COR-L47 (cell line): ENCODE measurements at places on chromosomes 1 and 21.

DNA sequence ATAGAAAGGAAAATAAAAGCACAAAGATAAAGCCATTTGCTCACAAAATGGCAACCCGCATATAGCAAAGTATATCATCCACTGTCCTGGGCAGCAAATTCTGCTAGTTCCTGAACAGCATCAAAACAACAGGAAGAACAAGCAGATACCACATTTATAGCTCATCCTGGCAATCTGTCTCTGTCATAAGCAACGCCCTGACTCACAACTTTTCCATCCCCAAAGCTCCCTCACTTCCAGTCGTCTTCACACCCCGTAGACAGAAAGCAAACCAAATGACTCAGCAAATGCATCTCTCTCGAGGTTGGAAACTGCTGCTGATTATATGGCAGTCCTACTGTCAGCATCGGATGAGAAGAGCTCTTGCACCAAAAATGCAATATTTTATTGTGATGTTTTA, 65.8 kb downstream of the AK5 start:
- no peak for DNase-seq

- DNase-seq = no peak
These were observed 56.7 kb upstream of the PUM1 start for GRCh38 chr1:31122101-31122735.

DNA sequence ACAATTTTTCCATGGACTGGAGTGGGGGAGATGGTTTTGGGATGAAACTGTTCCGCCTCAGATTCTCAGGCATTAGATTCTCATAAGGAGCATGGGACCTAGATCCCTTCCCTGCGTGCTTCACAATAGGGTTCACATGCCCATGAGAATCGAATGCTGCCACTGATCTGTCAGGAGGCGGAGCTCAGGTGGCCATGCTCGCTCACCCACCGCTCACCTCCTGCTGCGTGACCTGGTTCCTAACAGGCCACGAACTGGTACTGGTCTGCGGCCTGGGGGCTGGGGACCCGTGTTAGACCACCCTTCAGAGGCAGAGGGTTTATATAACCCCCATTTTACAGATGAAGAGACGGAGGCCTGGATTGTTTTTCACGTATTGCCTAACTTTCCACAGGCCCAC, 16.3 kb upstream of the SRSF4 start:
- DNase-seq = no peak

GRCh38 chr1:37628026-37628556, 6.6 kb downstream of the RSPO1 start:
- DNase-seq = no peak
